Nasal cavity respiratory epithelium epithelial cell of viscerocranial mucosa (primary cell): ENCODE measurements at places on chromosomes 12 and 14. TPM values are rescaled to one million over a fixed set of nuclear protein-coding genes. Genes with fewer than 3 reads are reported as not detected.

The VPS33A gene
- total RNA-seq, result 19.1 and 23.0 TPM in 2 replicates

The GALNT16 gene
- not detected in 2 replicates for total RNA-seq

The KRT2 gene
- not detected in 2 replicates for total RNA-seq

The DTX1 gene
- not detected in 2 replicates for total RNA-seq

The TEX22 gene
- total RNA-seq, result 0.28 and 0.34 TPM in 2 replicates

The MIPOL1 gene
- 9.9 and 22.6 TPM in 2 replicates for total RNA-seq

The LETMD1 gene
- total RNA-seq, result 45.8 and 54.7 TPM in 2 replicates

The CLEC4A gene
- under 0.01 TPM in 1 of 2 replicates, not detected in the other for total RNA-seq

The MGAT4C gene
- not detected in 2 replicates for total RNA-seq

The VAMP1 gene
- total RNA-seq, result 1.6 and 2.1 TPM in 2 replicates

The GPR84 gene
- total RNA-seq, result 0.07 TPM in 1 of 2 replicates, not detected in the other

The CMA1 gene
- not detected in 2 replicates for total RNA-seq

The POTEG gene
- total RNA-seq, result not detected in 2 replicates

The CCDC177 gene
- not detected in 2 replicates for total RNA-seq

The KRT83 gene
- total RNA-seq, result not detected in 2 replicates

The IL31 gene
- total RNA-seq, result not detected in 2 replicates

The ANO2 gene
- total RNA-seq, result 0.28 and 0.34 TPM in 2 replicates

The NANOG gene
- total RNA-seq, result under 0.01 TPM in 1 of 2 replicates, not detected in the other

The SUOX gene
- total RNA-seq, result 3.4 and 4.9 TPM in 2 replicates

The RNASE1 gene
- not detected in 2 replicates for total RNA-seq

The TEX52 gene
- total RNA-seq, result not detected in 2 replicates

The KRT79 gene
- under 0.01 and 0.07 TPM in 2 replicates for total RNA-seq

The ALDH1L2 gene
- 34.2 and 46.3 TPM in 2 replicates for total RNA-seq

The DACT1 gene
- total RNA-seq, result 1.4 and 2.6 TPM in 2 replicates

The ADCY6 gene
- total RNA-seq, result 19.1 and 38.7 TPM in 2 replicates

The CEBPE gene
- total RNA-seq, result not detected in 2 replicates

The CCDC175 gene
- total RNA-seq, result not detected in 2 replicates

The SLC10A1 gene
- under 0.01 TPM in 1 of 2 replicates, not detected in the other for total RNA-seq

The KRT6C gene
- 171 and 249 TPM in 2 replicates for total RNA-seq

The USP44 gene
- total RNA-seq, result 0.21 and 0.34 TPM in 2 replicates

The MYRFL gene
- 0.34 and 0.43 TPM in 2 replicates for total RNA-seq

The HSPB8 gene
- total RNA-seq, result 2.7 and 12.8 TPM in 2 replicates

The SLC38A2 gene
- total RNA-seq, result 1,092 and 1,537 TPM in 2 replicates

The NFE2 gene
- not detected in 2 replicates for total RNA-seq

The RNU4-1 gene
- total RNA-seq, result under 0.01 TPM in 1 of 2 replicates, not detected in the other
